Activated B cell treated with CpG ODN at 0.5 μM for 24 hours (primary cell): ENCODE measurements at places on chromosomes 3 and 15. TPM values are rescaled to one million over a fixed set of nuclear protein-coding genes. Genes with fewer than 3 reads are reported as not detected.

GRCh38 chr3:48305396-48305795 lies 28.1 kb downstream of the SPINK8 start:
- DNase-seq: no peak

- DNase-seq: no peak
These were observed 34.4 kb downstream of the RARB start for GRCh38 chr3:25462495-25462894.

GRCh38 chr15:67852418-67852817 lies 12.6 kb upstream of the RNU6-1 start:
- no peak for DNase-seq

DNA sequence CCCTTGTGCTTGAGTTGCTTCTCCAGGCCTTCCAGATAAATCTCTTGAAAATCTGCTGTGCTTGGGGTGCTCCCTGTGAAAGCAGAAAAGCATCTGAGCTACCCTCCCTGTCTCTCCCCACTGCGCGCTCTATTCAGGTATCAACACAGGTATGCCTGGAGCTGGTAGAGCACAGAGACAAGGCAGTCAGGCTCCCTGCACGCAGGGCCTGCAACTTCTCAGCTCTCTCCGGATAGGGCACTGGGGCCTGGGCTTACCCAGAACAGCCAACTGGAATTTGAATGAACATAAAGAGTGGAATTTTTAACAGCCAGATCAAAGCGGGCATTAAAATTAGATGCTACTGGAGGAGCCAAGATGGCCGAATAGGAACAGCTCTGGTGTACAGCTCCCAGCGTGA lies 183.6 kb downstream of the XXYLT1 start:
- DNase-seq: no peak

DNA sequence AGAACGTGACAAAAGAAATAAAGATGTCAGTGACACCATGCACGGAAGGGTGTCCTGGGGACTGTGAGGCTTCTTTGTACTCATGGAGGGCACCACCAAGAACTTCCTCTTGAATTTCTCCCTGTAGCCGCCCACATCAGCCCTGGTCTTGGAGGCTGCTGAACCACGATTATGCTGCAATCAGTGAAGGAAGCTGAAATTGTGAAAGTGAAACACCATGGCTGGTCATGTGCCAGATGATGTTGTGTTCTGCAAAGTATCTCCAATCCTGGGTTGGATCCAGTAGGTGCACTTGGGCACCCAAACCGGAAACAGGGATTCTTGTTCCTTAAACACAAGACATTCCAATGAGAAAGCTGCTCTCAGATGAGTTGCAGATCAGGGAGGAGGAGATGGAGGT lies 104.4 kb upstream of the GOLGA6L6 start:
- DNase-seq: no peak

The CASR gene
- total RNA-seq: 0.02 TPM in 1 of 2 replicates, not detected in the other

DNA sequence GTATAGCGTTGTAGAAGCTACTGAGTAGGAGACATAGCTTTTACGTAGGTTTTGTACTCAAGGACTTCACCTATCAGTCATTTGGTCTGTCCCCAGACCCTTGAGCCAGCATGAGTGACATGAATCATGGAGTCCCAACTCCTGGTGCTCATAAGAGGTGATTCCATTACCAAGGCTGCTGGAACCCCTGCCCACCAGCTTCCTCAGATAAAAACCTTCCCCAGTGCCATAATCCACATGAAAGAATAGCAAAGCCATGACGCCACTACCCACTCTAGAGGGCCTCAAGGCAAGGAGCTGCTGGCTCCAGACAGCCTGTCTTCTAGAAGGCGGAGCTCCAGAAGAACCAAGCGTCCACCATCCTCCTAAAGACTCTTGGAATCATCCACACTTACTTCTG lies 69.6 kb downstream of the NCEH1 start:
- no peak for DNase-seq

The NRROS gene
- 88.5 and 92.4 TPM in 2 replicates for total RNA-seq

DNA sequence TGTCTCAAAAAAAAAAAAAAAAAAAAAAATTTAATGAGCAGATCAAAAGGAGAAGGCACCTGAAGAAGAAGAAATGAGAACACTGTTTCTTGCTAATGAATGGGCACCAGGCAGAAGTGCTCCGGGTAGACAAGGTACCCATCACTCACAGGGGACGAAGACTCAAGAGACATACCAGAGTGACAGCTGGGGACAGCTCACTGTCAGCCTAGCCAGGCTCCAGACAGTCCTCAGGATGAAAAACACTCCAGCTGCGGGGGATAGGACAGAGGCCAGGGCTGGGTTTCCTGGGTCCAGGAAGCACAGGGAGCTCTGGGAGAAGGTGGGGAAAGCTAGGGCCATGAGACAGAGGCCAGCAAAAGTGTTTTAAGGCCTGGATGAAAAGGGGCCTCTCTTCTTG lies 48.5 kb upstream of the PARL start:
- DNase-seq: no peak

- peak; percentile 11 for DNase-seq
These were observed 30.9 kb downstream of the PTH1R start for GRCh38 chr3:46908294-46908985.

DNA sequence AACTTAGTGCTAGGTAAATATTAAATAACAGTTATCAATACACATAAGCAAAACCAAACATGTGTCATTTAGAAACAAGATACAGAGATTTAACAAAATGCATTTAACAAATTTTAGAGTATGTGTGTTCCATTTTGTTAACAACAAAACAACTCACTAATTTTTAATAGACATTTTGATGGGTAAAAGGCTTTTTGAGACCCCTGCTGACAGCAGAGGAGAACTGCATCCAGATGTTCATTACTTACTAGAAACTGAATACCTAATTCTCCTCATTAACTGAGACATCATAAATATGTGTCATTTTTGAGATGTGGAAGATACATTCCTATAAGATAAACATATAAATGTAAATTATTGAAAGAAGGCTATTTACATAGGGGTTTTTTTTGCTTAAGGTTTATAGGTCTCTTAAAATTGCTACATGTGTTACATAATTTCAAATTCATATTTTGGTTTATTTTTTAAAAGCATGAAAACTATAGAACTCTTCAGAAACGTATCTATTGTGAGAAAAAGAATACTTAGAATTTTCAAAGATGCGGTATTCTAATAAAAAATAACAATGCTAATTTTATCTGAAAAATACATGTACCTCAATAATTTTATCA lies 1009.8 kb downstream of the TUSC7 start:
- DNase-seq: no peak

DNA sequence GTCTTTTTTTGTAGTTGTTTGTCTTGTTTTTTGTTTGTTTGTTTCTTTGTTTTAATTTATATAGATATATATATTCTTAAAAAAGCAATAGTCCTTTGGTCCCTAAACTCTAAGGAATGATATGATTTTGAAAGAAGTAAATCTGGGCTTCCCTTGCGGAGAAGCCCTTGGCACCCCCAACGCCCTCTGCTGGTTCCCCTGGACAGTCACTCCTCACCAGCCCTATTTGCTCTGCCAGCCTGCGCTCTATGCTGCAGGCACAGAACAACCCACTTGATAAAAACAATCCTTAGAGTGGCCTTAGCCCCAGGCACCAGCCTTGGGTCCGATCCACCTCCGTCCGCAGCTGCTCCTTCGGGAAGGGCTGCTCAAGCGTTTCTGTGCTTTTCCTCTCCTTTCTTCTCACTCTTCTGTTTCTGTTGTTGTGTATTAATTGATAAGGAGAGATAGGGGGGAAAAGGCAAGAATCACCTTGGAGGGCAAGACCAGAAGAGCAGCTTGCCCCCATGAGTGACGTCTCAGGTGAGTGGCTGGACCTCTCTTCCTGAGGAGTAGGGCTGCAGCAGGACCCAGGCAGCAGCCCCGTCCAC lies 13.7 kb upstream of the PARP6 start:
- DNase-seq: peak; percentile 26

- no peak for DNase-seq
These were observed 4.6 kb downstream of the ALAS1 start for GRCh38 chr3:52202384-52203077.

The CLDN16 gene
- total RNA-seq: not detected in 2 replicates

The CLEC3B gene
- not detected in 2 replicates for total RNA-seq

DNA sequence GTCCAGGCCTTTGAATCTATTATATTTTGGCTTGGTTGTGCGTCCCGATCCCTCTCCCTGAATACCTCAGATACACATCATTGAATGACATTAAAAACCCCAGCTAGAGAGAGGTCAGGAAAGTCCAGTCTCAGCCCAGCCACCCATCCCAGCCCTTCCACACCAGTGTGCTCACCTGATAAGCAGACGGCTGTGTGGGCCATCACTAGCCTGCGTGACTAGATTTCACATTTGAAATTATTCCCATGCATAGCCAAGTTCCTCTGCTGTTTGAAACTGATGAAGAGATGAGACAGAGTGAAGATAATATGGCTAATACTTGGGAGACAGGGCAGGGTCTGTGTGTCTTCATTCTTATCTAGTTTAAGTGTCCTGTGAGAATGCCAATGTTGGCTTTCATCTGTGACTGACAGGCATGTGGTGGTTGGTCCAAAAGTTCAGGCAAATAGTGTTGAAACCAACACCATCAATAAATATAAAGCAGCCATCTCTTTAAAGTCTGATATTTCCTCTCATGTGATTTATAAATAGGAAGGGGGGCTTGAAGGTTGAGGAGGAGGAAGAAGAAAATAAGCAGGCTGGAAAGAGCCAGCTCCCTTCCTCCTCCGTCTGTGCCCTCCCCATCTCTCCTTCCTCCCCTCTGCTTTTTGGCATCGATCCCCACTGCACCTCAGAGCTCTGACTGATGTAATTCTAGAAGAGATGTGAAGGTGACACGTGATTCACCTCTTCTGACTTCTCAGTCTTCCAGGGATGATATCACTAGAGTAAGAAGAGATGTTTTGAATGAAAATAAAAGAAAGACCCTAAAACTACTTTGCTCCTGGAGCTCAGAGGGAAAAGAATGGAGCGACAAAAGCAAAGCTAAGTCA lies 5.1 kb downstream of the FAM43A start:
- DNase-seq: no peak

GRCh38 chr3:35183927-35184675 lies 455.2 kb upstream of the ARPP21 start:
- DNase-seq: no peak

The EMC7 gene
- total RNA-seq: 29.8 and 31.9 TPM in 2 replicates

DNA sequence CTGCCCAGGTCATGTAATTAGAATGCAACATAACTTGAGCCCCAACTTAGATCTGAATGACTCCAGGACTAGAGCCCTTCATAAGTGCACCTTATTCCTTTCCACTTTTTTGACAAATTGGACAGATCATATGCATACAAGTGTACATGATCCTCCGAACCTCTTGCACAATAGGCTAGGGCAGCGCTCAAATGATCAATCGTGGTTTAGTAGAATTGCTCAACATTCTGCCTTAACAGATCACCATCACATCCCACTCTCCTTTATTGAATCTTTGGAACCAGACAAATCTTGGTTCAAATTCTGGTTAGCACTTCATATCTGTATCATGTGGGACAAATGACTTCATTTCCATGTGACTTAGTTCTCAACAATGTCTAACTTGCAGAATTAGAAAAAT lies 106.8 kb upstream of the CDIN1 start:
- DNase-seq: no peak

GRCh38 chr3:43531835-43532234 lies 90.0 kb downstream of the ANO10 start:
- DNase-seq: no peak

DNA sequence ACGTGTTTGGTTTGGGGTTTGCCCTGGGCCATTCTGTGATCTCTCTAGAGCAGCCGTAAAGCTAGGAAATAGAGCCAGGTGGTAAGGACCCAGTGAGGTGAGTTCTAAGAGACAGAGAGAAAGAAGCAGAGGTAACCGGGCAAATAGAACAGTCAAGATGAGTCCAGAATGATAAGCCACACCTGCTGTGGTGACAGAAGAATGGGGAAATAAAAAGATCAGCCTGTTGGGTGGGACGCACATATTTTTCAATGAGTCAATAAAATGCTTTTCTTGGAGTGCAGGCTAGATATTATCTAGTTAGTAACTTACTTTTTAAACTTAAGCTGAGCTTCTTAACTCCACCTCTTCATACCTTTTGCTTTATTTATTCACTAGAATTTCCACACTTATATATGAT lies 135.0 kb downstream of the NFKBIZ start:
- DNase-seq: no peak

DNA sequence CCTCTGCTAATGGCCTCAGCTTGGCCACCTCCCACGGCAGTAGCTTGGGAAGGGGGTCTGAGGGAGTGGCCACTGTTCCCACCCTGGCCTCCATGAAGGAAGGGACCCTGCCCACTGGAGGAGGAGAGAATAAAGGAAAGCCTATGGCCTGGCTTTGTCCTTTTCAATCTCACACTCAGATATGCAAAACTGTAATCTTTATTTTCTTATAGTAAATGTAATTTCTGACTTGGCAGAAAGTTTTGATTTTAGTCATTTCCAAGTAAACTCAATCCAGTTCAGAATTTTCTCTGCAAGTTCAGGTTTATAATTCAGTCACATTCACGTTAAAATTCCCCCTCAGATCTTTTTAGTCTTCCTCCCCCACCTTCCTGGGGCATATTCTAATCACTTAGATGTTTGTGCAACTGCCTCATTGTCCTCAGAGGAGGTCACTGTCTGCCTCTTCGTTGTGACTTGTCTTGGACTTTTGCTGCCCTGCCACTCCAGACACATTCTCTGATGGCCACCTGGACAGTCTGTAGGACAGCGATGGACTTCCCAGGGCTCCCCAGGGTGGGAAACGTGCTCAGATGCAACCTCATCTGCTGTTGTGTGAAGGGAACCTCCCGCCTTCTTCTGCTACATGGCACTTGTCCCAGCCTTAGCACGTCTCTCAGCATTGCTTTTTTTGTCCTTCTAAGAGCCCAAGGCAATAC lies 222.8 kb upstream of the TBL1XR1 start:
- no peak for DNase-seq

DNA sequence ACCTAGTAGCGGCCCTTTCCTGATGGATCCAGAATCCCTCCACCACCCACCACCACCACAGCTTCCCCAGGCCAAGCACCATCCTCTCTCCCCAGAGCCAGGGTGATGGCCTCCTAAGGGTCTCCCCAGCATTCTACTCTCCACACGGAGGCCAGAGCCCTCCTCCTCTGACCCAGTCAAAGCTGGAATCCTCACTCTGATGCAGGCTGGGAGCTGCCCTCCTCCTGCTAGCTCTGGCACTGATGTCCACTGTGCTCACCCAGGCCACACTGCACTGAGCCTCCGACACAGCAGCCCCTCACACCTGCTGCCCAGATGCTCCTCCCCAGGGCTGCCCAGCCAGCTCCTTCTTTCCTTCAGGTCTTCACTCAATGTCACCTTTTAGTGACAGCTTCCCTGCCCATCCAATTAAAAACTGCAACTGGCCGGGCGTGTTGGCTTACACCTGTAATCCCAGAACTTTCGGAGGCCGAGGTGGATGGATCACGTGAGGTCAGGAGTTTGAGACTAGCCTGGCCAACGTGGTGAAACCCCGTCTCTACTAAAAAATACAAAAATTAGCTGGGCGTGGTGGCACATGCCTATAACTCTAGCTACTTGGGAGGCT lies 21.0 kb downstream of the XXYLT1 start:
- no peak for DNase-seq

- DNase-seq: no peak
These were observed 210.6 kb upstream of the UMPS start for GRCh38 chr3:124519591-124520194.
